Activated CD4-positive, alpha-beta T cell treated with anti-CD3 and anti-CD28 coated beads, Interleukin-2, amount 10 ng/mL, durations not matched to agents 7 days and 5 days (primary cell): ENCODE measurements at places on chromosomes 11 and 22. TPM values are rescaled to one million over a fixed set of nuclear protein-coding genes. Genes with fewer than 3 reads are reported as not detected.
A peak's percentile ranks its signal among the peaks of the same experiment; 100 is the strongest.

- H3K4me1 ChIP-seq, result peaks cover 62% of the 10 kb centered on the region
- DNase-seq, result no peak
- no peak overlapping the region for H3K4me3 ChIP-seq
- no peaks in the 10 kb centered on the region for H3K27me3 ChIP-seq
- peaks cover 9% of the 10 kb centered on the region for H3K36me3 ChIP-seq
Measured at GRCh38 chr11:117945047-117945810, 16.0 kb upstream of the TMPRSS13 start.

Gene GGT1
- 44.6 TPM for total RNA-seq

DNA sequence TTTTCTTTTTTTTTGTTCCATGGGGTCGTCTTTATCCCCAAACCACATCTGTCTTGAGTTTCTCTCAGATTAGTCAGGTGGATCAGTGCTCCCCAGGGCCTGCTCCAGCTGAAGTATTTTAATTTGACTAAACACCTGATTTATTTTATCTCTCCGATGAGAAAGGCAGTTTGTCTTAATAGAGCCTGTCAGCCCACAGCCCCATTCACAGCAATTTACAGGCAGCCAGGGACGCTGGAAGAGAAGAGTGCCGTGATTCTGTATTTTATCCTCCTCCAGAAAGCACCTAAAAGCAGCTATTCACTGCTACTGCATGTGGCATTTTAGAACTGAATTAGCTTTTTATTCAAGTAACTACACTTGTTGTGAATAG lies 164.5 kb downstream of the SOX6 start:
- no peaks in the 10 kb centered on the region for H3K27me3 ChIP-seq
- DNase-seq, result no peak
- H3K27ac ChIP-seq, result no peak overlapping the region

Gene KRTAP5-7
- total RNA-seq, result 0.29 TPM

DNA sequence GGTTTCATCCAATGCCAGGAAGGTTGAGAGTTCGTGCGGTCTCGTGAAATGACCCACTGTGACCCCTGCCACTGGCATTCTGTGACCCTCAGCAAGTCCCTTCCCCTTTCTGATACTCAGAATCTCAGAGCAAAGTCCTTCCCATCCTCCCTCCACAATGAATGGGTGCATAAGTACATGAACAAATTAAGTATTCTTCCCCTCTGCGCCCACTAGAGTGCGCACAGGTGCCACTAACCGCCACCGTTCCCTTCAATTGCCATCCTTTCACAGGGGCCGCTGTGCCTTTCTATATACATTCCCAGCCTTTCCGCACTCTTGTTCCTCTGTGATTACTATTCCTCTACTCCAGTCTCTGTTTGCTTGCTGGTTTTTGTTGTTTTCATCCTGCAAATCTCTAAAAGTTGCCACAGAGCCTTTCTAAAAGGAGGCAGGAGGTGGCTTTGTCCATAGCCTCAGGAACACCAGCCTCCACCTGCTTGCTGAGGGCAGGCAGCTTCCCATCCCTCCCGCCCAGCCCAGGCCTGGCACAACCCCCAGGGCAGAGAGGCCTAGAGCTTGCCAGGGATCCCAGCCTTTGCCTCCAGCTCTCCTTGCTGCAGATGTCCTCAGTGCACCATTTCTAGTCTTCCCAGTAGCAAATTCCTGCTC lies 6.7 kb upstream of the AP1B1 start:
- H3K4me1 ChIP-seq, result peaks cover 8% of the 10 kb centered on the region
- DNase-seq, result peak; percentile 77
- H3K4me3 ChIP-seq, result no peak overlapping the region
- H3K36me3 ChIP-seq, result no peaks in the 10 kb centered on the region
- H3K27ac ChIP-seq, result no peak overlapping the region

Gene BBOX1
- total RNA-seq, result not detected

Gene DDTL
- total RNA-seq, result 3.4 TPM

- H3K4me3 ChIP-seq, result no peak overlapping the region
- no peak overlapping the region for H3K27ac ChIP-seq
- H3K36me3 ChIP-seq, result no peaks in the 10 kb centered on the region
Measured at GRCh38 chr22:36653316-36653715, 50.2 kb downstream of the CACNG2 start.

DNA sequence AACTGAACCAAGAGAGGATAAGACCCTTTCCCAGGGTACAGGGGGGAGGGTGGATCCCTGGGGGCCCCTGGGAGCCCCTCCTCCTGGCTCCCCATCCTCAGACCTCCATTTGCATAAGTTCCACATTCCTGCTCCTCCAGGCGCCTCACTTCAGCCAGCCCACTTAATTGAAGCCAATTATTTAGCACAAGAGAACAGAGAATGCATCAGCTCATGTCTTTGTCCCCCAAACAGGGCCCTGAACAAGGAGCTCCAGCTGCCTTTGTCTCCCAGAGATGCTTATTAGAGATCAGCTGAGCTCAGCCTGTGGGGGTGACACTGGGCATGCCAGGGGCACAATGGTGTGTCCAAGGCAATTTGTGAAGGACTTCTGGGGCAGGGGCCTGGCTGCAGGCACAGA lies 89.9 kb upstream of the PRDM11 start:
- no peak for DNase-seq
- H3K27me3 ChIP-seq, result no peaks in the 10 kb centered on the region
- no peaks in the 10 kb centered on the region for H3K4me1 ChIP-seq
- H3K4me3 ChIP-seq, result no peak overlapping the region

Gene ADM2
- 4.1 TPM for total RNA-seq
